ENCODE measurements at places on chromosomes 16 and 17. TPM values are rescaled to one million over a fixed set of nuclear protein-coding genes. Genes with fewer than 3 reads are reported as not detected.

Gene PIK3R5
- total RNA-seq, result 73.9 TPM

Gene CCP110
- 36.7 TPM for total RNA-seq

Gene LYZL6
- total RNA-seq, result not detected

Gene OR1A1
- total RNA-seq, result not detected

Gene GDPD1
- total RNA-seq, result 3.3 TPM

Gene IGSF6
- 0.24 TPM for total RNA-seq

Gene QPRT
- total RNA-seq, result 10.2 TPM

Gene VASN
- not detected for total RNA-seq

Gene KRTAP4-9
- not detected for total RNA-seq

Gene NUP93
- 129 TPM for total RNA-seq

Gene C1QTNF8
- not detected for total RNA-seq

Gene CCL14
- not detected for total RNA-seq

Gene RAC3
- total RNA-seq, result 12.9 TPM

Gene FGF11
- total RNA-seq, result 18.8 TPM

Gene PDE6G
- total RNA-seq, result 80.3 TPM

Gene TOM1L1
- total RNA-seq, result not detected

Gene CNGB1
- total RNA-seq, result not detected

Gene GUCY2D
- not detected for total RNA-seq

Gene TAC4
- not detected for total RNA-seq
